ENCODE measurements at places on chromosomes 13 and 19. TPM values are rescaled to one million over a fixed set of nuclear protein-coding genes. Genes with fewer than 3 reads are reported as not detected.
A peak's percentile ranks its signal among the peaks of the same experiment; 100 is the strongest.

The PODNL1 gene
- total RNA-seq = 2.8 TPM

The ZNF208 gene
- total RNA-seq = not detected

The KLK3 gene
- total RNA-seq = not detected

The C1QTNF9B gene
- not detected for total RNA-seq

The ANGPTL4 gene
- total RNA-seq = 0.27 TPM

The AZU1 gene
- total RNA-seq = not detected

The ZNF560 gene
- total RNA-seq = 0.10 TPM

The UQCR11 gene
- total RNA-seq = 87.1 TPM

The KLK2 gene
- total RNA-seq = not detected

The CAPNS1 gene
- total RNA-seq = 425 TPM

The CAPN12 gene
- total RNA-seq = 1.0 TPM

DNA sequence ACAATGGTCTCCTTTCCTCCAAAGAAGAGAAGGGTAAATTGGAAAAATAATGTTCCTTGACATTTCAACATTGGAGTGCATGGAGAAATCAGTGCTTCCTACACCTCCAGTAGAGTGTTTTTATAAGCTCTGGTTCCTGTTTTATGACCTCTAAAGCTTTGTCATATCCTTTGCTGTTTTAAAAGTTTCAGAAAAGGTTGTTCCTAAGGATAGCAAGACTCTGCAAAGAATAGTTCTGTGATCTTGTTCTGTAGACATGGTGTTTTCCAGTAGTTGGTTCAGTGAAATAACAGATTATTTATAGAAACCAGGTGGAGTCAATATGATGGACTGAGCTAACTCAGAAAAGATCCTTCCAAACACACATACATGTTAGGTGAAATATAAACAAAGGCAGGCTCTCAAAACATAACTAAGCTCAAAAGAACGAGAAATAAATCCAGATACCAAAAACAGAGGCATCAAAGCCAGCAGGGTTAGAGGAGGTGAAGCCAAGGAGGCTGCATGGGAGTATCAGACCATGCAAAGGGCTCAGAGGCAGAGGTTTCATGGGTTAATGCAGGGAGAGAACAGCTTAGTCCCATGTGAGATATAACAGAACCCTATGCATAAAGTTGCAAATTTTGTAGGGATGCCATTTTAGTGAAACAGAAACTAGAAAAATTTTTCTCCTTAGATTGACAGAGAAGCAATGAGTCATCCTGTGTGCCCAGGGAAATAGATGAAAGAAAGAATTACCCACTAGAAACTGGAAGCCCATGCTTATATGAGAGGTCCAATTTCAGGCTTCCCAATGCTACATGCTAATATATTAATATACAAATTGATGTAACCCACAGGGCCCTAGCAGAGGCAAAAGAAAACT lies 44.3 kb downstream of the SHISA2 start:
- peak; percentile 46 for DNase-seq

DNA sequence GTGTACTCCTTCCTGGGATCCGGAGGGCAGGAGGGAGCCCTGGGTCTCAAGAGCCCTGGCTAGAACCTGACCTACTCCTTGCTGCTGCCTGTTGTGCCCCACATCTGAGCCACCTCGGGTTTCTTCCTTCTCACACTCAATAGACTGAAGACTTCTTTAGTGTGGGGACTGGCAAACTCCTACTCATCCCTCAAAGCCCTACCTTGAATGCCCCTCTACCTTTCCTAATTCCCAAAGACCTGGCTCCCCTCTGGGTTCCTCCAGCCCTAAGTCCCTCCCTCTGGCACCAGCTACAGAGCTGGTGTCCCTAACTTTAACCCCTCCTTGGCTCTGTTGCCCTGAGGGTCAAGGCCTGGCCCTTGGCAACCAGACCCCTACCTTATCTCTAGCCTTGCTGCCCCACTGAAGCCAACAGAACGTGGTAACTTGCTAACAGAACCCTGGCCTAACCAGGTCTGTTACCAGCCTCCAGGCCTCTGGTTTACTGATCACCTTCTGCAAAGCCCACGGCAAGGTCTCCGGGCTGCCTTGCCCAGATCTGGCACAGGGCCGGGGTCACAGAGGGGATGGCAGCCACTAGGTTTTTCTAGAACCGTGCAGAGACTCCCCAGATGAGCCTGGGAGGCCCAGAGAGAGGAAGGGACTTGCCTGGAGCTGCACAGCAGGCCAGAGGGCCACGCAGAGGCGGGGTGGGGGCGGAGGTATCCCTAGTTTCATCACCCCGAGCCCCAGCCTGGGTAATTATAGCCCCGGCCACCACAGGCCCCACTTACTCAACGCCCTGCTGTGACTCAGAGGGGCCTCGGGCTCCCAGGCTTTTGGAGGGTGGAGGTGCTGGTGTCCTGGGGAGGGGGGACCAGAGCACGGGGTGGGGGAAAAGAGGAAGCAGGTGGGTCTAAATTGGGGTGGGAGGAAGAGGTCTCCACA lies 15.3 kb downstream of the ZBTB7A start:
- peak; percentile 57 for DNase-seq

DNA sequence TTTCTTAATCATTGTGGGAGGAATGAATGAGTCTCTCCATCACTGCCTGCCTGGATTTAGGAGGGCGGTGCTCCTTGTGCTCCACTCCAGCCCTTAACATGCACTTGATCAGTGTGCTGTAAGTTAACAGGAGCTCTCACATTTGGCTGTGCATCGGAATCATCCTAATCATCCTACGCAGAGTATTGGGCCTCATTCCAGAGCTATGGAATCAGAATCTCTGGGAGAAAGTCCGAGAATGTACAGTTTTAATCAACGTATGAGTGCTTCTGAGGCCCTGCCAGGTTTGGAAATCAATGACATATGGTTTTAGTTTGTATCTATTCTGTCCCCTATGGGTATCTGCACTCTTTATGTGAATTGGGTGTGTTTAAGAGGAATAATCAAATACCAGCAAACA lies 34.9 kb upstream of the DCLK1 start:
- no peak for DNase-seq

GRCh38 chr13:71213252-71213821 lies 653.7 kb downstream of the DACH1 start:
- no peak for DNase-seq

GRCh38 chr13:20431080-20431479 lies 94.6 kb downstream of the CRYL1 start:
- no peak for DNase-seq

GRCh38 chr19:16623576-16623975 lies 4.4 kb downstream of the MED26 start:
- DNase-seq = no peak

GRCh38 chr13:21320642-21321034 lies 138.5 kb downstream of the ZDHHC20 start:
- no peak for DNase-seq

GRCh38 chr13:34172048-34172447 lies 354.1 kb downstream of the RFC3 start:
- DNase-seq = peak; percentile 47

DNA sequence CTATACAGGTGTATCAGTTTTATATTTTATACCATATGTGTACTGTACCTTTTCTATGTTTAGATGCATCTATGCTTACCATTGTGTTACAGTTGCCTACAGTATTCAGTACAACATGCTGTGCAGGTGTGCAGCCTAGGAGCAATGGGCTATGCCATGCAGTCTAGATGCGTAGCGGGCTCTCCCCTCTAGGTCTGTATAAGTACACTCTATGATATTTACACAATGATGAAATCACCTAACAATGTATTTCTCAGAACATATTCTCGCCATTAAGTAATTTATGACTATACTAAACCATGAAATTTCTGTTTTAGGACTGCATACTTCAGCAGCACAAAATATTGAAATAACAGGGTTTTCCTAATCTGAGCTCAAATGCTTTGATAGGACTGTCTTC lies 179.6 kb downstream of the RFC3 start:
- no peak for DNase-seq

GRCh38 chr13:43136920-43137575 lies 113.7 kb downstream of the DNAJC15 start:
- no peak for DNase-seq

GRCh38 chr13:105492216-105492615 lies 1043.2 kb downstream of the EFNB2 start:
- no peak for DNase-seq

- no peak for DNase-seq
Observed at GRCh38 chr19:50629801-50630200, 9.9 kb downstream of the SYT3 start.

DNA sequence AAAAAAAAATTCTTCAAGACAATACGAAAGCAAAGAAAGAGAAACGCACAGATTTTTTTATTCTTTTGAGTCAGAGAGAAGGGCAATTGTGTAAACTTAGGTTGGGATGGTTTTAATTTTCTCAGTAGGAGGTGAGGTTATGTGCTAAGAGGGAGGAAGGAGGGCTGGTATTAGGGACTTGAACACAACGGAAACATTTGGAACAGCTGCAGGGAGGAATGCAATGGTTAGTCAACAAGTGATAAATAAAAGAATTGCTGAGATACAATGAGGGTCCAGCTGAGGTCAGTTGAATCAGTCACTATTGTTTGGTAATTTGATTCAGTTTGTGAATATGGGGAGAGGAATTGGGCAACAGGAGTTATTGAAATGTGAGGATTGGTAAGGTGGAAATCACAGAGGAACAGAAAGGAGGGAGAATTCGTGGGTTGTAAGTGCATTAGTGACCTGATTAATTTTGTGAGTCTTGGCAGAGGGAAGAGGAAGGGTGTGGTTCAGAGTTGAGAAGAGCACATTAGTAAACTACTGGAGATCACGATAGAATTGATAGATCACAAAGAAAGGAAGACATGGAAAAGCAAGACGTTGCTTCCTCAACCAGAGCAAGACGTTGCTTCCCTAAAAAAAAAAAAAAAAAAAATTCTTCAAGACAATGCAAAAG lies 499.5 kb upstream of the SPRY2 start:
- DNase-seq = no peak

DNA sequence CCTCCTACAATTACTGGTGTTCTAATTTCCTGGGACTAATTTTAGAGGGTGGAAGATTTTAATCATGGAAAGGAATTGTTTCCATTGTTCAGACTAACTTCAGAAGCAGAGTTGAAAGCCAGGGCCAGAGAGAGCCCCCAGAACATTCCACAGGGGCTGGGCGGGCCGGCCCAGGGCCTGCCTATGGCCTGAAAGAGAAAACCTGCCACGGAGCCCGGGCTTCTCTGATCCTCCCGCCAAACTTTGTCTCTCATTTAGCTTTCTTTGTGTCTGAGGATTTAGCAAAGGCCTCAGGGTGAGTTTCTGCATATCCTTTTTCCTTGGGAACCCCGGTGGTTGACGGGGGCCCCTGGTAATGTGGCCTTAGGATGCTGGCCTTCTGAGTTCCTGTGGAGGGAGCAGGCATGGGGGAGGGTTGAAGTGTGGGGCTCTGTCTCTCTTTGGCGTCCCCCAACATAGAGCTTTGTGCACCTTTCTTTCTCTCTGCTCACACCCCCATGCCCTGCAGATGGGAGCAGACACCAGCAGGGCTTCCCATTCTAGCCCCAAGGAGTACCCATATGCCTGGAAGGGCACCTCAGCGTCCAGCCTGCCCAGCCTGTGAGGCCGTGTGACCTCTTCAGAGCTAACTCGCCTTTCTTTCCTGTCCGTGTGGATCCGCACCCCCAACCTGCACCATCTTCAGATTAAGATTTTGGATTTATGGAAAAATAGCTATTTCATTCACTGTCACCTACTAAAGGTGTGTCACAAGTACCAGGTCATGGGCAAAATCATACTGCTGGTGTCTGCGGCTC lies 539.5 kb downstream of the FGF9 start:
- no peak for DNase-seq
